ENCODE measurements at places on chromosomes 5 and 9. TPM values are rescaled to one million over a fixed set of nuclear protein-coding genes. Genes with fewer than 3 reads are reported as not detected.

GRCh38 chr5:132256783-132257130 is 739 bp upstream of the PDLIM4 start:
- no peak for DNase-seq

Gene CCDC187
- not detected for total RNA-seq

DNA sequence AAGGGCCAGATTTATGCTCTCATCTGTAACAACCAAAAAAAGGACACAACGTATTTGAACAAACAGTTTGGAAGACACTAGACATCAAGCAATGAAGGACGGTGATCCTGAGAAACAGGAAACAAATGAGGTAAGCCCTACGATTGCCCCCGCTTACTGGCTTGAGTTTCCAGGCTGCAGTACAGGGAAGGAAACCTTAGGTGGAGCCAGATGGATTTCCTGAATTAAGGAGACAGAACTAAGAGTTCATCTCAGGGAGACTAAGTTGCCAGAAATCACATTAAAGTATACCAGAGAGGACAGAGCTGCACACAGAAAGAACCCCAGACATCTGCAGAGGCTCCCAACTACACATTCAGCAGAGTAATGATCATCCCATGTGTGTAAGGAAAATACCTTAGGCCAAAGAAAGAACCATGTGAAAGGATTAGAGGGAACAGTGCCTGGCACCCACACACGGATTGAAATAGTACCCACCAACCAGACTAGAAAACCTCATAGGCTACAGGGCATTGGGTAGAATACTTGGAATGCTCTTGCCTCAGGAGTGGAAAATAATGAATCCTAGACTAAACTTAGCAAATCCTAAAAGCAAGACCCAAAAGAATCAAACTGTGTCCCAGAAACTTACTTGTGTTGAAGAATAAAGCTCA is 99.3 kb upstream of the NIPBL start:
- peak; percentile 19 for DNase-seq

Gene TAF11L10
- total RNA-seq = not detected

Gene KCNT1
- total RNA-seq = not detected

- DNase-seq = no peak
These were observed 27.8 kb upstream of the SEMA4D start for GRCh38 chr9:89525446-89526374.

DNA sequence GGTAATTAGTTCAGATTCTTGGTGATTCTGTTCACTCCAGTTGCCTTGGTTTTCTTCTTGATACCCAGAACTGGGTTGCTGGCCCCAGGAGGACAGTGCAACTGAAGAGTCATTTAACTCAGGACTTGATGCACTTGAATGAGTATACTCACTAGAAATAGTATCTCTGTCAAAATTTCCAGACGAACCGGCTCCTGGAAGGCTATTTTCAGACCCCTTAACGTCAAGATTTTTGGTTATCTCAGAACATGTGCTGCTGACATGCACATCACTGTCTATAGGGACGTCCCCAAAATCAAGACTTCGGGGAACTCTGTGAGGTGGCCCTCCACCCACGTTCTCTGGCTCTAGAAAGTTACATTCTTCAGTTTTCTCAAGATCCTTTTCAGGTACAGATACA is 56.7 kb upstream of the PCA3 start:
- DNase-seq = no peak

DNA sequence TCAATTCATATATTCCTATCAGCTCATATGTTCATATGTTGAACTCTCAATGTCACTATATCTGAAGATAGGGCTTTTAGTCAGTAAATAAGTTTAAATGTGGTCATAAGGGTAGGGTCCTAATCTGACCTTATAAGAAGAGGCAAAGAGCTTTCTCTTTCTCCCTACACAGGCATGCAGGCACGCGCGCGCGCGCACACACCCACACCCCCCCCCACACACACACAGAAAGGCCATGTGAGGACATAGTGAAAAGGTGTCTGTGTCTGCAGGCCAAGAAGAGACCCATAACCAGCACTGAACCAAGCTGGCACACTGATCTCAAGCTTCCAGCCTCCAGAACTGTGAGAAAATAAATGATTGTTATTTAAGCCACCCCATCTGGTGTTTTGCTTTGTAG is 76.0 kb downstream of the PDE4D start:
- no peak for DNase-seq

Gene MOB3B
- 18.9 TPM for total RNA-seq

- DNase-seq = no peak
These were observed 192.4 kb downstream of the GAS1 start for GRCh38 chr9:86754581-86755560.

- no peak for DNase-seq
These were observed 82.0 kb upstream of the ITGA1 start for GRCh38 chr5:52705720-52706119.

DNA sequence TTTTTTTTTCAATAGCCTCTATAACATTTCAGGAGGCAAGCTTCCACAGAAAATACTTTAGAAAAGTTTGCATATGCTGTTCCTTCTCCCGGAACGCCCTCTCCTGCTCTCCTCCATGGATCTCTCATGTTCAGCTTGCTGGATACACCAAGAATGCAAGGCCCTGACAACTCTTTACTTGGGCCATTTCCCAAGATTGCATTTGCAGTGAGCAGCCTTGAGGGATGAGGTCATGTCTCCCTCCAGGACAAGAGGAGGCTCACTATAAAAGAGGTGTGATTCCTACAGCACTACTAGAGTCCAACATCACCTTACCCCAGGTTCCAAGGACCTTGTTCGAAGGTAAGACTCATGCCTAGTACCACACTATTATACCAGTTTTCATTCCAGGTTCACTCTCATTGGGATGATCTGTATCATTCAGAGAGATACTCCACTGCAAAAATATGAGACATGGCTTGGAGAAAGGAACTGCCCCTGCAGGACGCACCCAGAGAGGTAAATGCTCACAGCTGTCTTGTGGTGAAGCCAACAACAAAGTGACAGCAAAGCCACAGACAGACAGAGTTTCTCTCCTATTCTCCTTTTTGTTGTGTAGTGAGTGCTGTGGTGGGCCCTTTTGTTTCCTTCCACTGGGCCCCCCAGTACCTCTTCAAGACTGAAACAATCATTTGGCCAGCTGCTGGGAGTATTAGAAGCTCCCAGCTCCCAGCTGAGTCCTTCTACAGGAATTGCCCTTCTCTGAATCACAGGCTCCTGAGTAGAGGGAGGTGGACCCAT is 151.7 kb upstream of the ZNF366 start:
- no peak for DNase-seq

DNA sequence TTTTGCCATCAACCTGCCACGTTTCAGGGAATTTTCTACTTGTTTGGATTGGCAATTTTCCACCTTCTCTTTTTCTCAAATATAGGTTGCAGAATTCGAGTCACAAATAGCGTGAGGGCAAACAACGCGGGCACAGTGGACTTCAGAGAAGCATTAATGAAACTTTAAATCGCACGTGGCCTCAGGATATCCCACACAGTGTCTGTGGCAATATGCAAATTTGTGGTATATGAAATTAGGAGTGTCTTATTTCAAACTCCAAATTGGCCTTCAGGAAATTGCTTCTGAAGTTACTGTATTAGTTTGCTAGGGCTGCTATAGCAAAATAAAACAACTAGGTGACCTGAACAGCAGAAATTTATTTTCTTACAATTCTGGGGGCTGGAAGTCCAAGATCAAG is 91.2 kb downstream of the MTRR start:
- DNase-seq = no peak

DNA sequence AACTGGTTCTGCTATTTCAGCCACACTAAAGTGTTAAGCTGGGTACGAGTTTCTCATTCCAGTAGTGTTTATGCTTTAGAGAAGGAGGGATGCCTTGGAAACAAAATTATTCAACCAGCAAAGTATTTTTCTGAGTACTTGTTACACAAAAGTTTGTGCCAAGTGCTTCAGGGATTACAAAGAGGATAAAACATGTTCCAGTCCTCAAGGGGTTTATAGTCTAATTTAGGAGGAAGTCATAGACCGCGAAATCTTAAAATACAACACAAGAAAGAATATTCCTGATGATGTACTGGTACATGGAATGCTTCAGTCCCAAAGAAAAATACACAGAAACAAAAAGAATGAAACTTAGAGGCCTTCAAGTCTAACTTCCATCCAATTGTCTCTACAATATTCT is 85.4 kb upstream of the NR4A3 start:
- DNase-seq = no peak

GRCh38 chr9:3059781-3060468 is 216.0 kb upstream of the PUM3 start:
- no peak for DNase-seq

DNA sequence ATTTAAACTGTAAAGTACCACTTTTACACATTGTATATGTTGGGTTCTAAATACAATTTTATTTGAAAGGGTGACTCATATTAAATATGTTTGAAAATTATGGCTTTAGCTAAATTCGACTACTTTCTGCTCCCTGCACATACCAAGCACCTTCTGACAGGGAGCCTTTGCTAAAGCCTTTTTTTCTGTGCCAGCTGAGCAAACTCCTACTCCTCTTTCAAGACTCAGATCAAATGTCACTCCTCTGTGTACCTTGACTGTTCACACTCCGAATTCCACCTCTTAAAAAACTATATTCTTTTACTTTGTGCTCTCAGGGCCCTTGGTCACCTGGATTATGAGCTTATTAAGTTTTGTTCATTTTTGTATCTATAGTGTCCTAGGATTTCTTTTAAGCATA is 6.5 kb upstream of the OXCT1 start:
- DNase-seq = no peak

- no peak for DNase-seq
These were observed 164.9 kb downstream of the PBX3 start for GRCh38 chr9:125911861-125912644.

Gene IRX2
- not detected for total RNA-seq

DNA sequence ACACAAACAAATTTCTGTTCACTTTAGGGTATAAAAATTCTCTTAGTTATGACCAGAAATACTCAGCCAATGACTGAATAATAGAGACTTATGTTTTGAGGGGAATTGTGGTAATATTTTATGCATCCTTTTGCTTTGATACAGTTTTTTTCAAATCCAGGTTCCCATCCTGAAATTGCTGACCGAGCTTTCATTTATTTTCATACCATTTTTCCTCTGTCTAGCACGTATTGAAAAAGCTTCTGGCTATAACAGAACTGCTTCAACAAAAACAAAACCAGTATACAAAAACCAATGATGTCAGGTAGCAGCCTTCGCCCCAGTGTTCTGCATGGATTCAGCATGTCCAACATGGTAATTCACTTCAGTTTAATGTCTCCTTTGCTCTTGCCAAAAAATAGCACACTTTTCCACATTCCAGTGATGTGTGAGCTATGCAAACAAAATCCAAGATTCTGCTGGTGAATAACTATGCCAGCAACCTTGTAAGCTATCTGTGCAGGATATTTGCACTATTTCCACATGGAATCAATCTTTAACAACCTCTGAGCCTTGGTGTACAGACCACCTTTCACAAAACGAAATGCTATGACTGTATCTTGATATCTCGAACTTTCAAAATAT is 22.0 kb downstream of the CCNH start:
- no peak for DNase-seq

Gene SLC6A18
- total RNA-seq = not detected

- DNase-seq = no peak
These were observed 103.1 kb upstream of the CLINT1 start for GRCh38 chr5:157961896-157962590.

GRCh38 chr9:114151426-114151956 is 3.8 kb upstream of the COL27A1 start:
- DNase-seq = no peak

DNA sequence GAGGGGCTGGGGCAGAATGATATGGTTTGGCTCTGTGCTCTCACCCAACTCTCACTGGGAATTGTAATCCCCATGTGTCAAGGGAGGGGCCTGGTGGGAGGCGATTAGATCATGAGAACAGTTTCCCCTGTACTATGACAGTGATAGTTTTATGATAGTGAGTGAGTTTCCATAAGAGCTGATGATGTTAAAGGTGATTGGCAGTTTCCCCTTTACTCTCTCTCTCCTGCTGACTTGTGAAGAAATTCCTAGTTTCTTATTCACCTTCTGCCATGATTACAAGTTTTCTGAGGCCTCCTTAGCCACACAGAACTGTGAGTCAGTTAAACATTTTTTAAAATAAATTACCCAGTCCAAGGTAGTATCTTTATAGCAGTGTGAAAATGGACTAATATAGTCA is 120.4 kb upstream of the CDH9 start:
- DNase-seq = no peak

- DNase-seq = peak; percentile 61
These were observed 647 bp downstream of the SMARCA2 start for GRCh38 chr9:2015581-2016407.

GRCh38 chr9:98370976-98371315 is 115.5 kb upstream of the TBC1D2 start:
- DNase-seq = no peak

- DNase-seq = peak; percentile 75
These were observed 32.6 kb upstream of the TMOD1 start for GRCh38 chr9:97468658-97469448.

Gene GBGT1
- 10.1 TPM for total RNA-seq

- no peak for DNase-seq
These were observed 37.4 kb downstream of the KCNIP1 start for GRCh38 chr5:170541146-170541769.

Gene ROPN1L
- 2.6 TPM for total RNA-seq

Gene ANKRD18A
- total RNA-seq = 14.2 TPM

- no peak for DNase-seq
These were observed 297.8 kb downstream of the EPB41L4A start for GRCh38 chr5:112121258-112121657.

- no peak for DNase-seq
These were observed 173.5 kb downstream of the FGF1 start for GRCh38 chr5:142512043-142513042.

DNA sequence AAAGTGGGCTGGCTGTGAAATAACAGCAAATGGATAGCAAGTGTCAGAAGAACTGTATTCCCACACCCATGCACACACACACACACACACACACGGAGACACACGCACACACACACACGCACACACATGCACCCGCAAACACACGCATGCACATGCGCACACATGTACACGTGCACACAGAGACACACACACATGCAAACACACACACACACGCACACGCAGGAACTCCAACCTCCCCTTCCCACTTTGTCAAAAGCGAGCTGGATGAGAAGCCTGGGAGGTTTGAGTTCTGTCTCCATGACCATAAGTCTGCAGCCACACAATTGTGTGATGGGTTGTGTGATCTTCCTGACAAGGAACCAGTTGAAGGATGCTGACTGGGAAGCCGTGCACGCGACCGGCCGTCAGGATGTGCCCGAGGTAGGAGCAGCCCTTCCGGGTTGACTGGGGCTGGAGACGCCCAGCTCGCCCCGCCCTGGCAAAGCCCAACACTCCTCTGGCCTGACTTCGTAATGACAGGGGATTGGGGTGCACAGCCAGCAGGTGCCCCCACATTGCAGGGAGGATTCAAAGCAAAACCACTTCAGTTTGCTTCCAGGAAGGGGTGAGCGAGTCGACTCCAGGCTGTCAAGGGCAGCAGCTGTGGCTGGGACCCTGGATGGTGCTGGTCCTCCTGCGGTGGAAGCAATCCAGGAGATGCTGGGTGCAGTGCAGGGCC is 29.3 kb upstream of the NKD2 start:
- DNase-seq = no peak

Gene ENHO
- not detected for total RNA-seq

Gene ACO1
- 23.2 TPM for total RNA-seq

Gene GFI1B
- total RNA-seq = 1.7 TPM
